Fibroblast of the aortic adventitia (primary cell): ENCODE measurements at places on chromosomes 12 and 14.
A peak's percentile ranks its signal among the peaks of the same experiment; 100 is the strongest.

GRCh38 chr12:22283006-22283506 lies 51.5 kb downstream of the ST8SIA1 start:
- peak; percentile 89 for DNase-seq

GRCh38 chr14:21023174-21023573 lies 1.7 kb downstream of the NDRG2 start:
- no peak for DNase-seq

DNA sequence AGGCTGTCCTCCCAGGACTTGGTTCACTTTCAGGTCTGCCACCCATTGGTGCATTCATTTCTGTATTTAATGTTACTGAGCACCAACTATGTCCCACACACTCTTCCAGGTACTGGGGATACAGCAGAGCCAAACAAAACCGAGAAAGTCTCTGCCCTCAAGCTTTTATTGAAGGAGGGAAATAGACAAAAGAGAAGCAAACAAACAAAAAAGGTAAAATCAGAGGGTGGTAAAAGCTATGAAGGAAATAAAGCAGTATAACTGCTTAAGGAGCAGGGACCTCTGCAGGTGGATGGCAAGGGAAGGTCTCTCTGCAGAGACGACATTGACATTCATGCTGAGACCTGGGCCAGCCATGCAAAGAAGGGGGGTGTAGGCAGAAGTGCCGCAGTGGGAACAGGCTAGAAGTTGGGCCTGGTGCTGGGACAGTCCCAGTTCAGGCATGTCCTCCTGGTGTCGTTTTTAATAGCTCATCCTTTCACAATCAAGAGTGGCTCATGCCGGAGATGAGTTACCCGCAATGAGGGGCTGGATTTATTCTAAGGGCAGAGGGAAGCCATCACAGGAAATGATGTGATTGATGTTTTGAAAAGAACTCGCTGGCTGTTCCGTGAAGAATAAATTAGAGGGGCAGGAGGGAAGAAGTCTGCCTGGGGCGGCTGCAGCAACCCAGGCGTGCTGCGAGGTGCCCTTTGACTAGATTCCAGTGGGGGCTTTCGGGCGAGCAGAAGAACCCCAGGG lies 72.8 kb downstream of the IRF2BPL start:
- DNase-seq = no peak

- DNase-seq = no peak
Measured at GRCh38 chr12:124240493-124240892, 54.4 kb upstream of the RFLNA start.

GRCh38 chr14:85535991-85536832 lies 6.3 kb downstream of the FLRT2 start:
- DNase-seq = peak; percentile 79

DNA sequence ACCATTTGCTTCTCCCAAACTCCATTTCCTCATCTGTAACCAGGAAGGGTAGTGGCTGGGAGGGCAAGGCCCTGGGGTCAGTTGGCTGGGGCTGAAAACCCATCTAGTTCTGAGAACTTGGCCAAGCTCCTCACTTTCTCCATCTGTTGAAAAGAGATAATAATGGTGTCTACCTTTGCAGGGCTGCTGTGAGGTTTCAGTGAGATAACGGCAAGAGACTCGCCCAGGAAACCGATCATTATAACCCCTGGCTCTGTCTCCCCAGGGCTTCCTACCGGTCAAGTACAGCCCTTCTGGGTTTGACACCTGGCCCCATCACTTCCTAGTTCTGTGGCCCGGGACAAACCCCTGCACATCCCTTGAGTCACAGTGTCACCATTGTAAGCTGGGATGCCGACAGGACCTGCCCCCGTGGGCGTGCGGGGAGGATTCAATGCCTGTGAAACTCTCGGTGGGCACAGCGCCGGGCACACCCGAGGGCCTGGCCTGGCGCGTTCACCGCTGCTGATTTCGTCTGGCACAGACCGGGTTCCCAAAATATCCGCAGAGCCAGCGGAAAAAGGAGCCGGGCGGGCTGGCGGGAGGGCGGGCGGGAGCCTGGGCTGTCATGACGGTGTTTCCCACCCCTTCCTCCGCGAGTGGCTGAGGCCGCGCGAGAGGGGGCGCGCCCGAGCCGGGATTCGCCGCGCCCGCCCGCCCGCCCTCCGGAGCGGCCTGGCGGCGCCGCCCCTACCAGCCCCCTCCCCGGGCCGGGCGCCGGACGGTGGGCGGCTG lies 4.4 kb downstream of the KMT5A start:
- DNase-seq = peak; percentile 60

- DNase-seq = no peak
Measured at GRCh38 chr12:46363582-46364299, 8.8 kb downstream of the SLC38A2 start.

DNA sequence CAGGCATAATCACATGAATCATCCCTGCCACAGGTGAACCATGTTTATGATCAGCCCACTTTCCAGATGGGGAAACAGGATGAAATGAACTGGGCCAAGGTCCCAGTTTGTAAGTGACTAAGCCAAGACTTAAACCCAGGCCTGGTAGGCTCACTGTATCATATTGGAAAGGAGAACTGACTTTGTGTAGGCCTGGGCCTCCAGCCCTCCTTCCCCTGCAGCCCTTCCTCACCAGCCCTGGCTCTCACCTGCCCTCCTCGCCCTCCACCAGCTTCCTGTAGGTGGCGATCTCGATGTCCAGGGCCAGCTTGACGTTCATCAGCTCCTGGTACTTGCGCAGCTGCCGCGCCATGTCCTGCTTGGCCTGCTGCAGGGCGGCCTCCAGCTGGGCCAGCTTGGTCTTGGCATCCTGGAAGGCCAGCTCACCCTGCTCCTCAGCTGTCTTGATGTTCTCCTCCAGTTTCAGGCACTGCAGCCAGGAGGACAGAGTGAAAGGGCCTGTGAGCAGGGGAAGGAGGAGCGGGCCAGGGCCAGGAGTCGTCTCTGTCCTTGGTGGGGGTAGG lies 19.8 kb downstream of the KRT80 start:
- peak; percentile 51 for DNase-seq

GRCh38 chr12:120422892-120423456 lies 14.9 kb upstream of the COX6A1 start:
- DNase-seq = no peak

- DNase-seq = no peak
Measured at GRCh38 chr14:70709726-70710382, 68.1 kb downstream of the TTC9 start.

- no peak for DNase-seq
Measured at GRCh38 chr12:32100361-32100760, 6.3 kb upstream of the BICD1 start.

- DNase-seq = no peak
Measured at GRCh38 chr14:83529531-83529930, 1995.9 kb upstream of the SEL1L start.

DNA sequence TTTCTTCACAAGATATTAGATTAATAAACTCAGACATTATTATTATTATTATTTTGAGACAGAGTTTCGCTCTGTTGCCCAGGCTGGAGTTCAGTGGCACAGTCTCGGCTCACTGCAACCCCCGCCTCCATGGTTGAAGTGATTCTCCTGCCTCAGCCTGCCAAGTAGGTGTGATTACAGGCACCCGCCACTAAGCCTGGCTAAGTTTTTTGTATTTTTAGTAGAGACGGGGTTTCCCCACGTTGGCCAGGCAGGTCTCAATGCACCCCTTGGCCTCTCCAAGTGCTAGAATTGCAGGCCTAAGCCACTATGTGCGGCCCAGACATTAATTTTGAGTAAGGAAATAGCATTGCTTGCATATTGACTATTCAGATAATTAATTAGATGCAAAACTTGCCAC lies 554.9 kb upstream of the LRFN5 start:
- DNase-seq = no peak

- DNase-seq = peak; percentile 84
Measured at GRCh38 chr12:104049903-104050356, at the start of gene GLT8D2. GLT8D2 (minus strand) TSS chr12:104050187; CDS start chr12:104019648, 30,539 bp downstream.

DNA sequence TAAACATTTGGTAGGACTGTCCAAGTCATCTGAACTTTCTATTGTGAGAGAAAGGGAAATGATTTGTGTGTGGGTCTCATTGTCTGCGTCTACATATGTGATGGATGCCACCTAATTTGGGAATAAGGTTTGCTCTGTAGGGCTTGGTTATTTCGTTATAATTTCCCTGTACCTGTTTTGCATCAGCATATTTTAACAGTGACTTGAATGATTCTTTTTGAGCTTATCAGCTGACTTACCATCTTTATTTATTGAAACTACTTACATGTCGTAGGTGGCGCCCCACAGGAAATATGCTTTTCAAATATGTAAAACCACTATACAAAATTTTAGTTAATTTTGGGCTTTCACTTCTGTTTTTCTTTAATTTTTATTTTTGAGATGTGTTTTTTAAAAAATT lies 56.5 kb upstream of the BCAT1 start:
- DNase-seq = no peak

DNA sequence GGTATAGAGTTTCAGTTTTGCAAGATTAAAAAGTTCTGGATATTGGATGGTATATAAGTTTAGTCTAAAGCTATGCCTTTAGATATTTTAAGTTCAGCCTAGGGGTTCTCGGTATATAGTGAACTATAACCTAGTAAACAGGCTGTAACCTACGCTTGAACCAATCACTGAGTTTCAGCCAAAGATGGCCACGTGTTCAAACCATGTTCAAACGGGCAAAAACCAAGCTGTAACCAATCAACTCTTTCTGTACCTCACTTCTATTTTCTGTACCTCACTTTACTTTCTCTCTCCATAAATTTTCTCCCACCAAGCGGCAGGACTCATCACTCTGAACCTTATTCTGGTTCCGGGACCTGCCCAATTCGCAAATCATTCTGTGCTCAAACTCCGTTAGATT lies 1.4 kb downstream of the TMBIM4 start:
- no peak for DNase-seq

DNA sequence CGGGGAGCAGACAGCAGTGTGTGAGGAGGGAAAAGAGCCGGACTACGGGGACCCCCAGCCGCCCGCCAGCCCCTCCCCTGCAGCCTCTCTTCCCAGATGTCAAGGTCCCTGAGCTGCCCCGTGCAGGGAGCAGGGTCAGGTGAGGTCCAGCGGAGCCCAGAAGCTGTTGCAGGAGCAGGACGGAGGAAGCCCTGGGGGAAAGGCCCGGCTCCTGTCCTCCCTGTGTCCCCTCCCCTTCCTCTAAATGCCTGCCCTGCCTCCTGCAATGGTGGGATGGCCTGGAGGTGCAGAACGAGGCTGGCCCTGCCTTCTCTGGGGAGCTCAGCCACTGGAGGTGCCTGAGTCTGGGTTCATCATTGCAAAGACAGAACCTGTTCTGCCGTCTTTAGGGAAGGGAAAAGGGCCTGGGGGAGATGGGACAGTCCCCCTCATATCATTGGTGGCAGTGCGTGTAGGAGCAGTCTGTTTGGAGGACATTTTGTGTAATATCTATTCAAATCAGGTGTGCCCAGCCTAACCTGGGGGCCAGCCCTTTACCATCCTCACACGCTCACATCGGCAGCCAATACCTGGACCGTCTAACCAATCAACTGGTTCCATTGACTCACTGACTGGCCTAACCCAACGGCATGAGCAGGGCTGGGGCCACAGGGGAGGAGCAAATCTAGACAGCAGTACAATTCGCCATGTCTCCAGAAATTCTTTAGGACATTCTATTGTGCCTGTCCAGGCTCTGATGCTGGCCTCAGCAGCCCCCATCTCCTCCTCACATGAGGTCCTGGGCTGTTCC lies 364.1 kb upstream of the SFSWAP start:
- no peak for DNase-seq

- DNase-seq = no peak
Measured at GRCh38 chr12:5587711-5588121, 155.8 kb downstream of the NTF3 start.

GRCh38 chr12:15527201-15528080 lies 205.1 kb downstream of the PTPRO start:
- DNase-seq = peak; percentile 22

- no peak for DNase-seq
Measured at GRCh38 chr12:54598970-54599369, 10.5 kb upstream of the PPP1R1A start.

DNA sequence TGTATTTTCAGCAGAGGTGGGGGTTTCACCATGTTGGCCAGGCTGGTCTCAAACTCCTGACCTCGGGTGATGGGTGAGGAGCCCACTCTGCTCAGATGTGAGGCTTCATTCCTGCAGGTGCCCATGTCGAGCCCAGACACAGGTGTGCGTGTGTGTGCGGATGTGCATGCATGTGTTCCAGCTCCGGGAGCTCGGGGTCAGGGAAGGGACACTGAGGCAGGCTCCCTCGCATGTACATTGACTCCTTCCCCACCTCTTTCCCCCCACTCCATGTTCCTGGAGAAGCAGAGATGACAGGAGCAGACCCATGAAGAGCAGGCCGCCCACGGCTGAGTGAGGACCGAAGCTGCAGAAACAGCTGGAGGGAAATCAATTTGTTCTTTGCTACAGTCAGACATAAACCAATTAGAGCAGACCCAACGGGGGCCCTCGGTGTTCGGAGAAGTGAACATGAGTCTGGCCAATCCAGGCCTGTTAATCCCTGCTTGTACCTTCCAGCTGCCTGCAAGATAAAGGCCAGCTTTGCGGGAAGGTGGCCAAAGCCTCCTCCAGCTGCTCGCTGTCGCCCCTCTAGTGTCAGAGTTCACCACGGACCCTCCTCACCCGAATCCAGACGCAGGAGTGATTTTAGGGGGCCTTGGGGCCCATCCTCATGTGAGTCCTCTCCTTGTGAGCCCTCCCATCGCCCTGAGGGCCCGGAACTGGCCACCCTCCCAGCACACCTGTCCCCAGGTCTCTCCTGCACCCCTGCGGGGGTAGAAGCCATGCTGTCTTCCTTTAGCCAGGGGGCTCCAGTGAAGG lies 321.0 kb upstream of the RTL1 start:
- DNase-seq = no peak

- DNase-seq = peak; percentile 38
Measured at GRCh38 chr12:15534322-15534721, 212.0 kb downstream of the PTPRO start.

DNA sequence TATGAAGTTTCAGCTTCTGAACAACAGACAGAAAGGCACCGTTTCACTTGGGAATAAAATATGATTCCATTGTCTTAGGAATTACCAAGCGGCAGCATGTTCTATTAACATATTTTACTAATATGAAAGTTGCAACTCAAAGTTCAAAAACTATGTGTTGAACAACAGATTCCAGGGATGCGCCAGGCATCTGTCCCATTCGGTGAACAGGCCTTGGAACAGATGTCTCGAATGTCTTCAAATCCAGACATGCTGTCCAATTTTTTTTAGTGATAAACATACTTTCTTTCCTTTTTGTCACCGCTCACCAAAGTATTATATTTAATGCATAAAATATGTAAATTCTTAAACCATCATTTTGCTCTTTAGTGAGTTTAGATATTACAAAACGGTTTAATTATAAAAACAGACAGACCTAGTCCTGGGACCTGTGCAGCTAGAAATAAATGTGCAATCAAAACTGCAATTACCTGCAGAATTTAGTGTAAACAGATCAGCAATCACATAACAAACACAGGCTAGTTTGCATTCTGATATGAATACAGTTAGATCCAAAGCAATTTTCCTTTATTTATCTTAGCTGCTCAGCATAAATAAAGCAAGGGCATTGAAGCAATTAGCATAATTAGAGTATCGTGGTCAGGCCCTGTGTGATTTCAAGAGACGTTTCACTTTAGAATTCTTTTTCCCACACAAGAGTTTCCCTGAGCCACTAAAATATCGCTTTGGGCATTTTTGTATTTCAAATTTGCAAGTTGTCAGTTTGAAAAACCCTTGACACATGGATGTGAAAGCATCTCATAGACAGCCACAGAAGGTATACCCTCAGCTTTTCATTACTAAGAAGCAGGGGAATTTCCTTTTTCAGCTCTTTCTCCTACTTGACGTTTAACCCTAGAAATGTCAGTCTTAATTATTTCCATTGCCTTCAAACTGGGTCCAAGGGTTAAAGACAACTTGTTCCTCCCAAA lies 420.8 kb downstream of the EGLN3 start:
- no peak for DNase-seq
